ENCODE measurements at places on chromosomes 16 and 17.

DNA sequence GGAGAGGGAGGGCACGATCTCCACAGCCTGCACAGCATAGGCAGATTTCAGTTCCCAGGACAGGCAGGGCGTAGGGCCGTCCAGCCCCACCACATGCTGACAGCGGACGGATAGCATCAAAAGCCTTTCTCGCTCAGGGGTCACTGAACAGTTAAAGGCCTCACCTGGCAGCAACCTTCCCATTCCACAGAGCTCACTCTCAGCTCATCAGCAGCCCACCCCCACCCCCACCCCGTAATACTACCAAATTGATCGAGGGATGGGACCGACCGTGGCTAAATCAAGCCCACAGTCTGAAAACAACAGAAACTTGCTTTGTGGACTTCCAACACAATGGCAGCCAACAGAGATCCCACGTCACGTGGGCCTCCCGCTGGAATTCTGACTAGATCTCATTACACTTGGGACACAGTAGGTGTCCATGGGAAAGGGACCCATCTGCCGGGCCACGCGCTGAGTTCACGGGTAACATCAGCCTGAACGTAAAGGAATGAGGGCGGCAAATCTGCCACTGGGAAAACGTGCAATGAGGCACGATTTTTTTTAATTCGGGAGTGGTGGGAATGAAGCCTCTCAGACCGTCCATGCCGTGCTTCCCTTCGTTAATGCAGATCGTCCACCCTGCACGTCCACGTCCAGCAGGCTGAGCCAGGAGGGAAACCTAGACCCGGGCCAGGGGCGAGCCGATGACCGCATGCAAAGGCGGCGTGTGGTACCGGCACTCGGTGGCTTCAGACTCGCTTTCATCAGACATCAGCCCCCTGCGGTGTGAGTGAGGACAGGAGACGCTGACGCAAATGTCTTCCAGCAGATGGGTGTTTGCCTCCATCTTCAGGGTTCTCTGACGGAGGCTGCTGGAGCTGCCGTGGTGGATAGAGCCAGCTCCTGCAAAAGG is 92.1 kb downstream of the TBC1D16 start:
- no peak for DNase-seq

GRCh38 chr17:6695565-6695964 is 17.6 kb downstream of the SLC13A5 start:
- no peak for DNase-seq

- DNase-seq = no peak
Observed at GRCh38 chr16:62638324-62638911, 602.2 kb upstream of the CDH8 start.

DNA sequence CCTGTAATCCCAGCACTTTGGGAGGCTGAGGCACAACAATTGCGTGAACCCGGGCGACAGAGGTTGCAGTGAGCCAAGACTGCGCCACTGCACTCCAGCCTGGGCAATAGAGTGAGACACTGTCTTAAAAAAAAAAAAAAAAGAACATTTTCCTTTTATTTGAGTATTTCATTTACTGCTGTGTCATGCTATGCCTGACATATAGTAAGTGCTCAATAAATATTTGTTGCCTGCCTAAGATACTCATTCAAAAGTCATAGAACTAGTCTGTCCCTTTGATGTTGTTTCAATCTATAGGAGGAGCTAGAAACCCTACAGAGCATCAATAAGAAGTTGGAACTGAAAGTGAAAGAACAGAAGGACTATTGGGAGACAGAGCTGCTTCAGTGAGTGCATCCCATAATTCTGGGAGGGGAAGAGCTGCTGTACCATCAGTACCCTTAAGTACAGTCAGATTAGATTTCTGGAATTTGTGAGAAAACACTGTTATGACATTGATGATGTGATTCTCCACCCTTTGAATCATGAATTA is 20.0 kb downstream of the CALCOCO2 start:
- no peak for DNase-seq

- no peak for DNase-seq
Observed at GRCh38 chr16:27498031-27498825, 51.5 kb downstream of the GTF3C1 start.

DNA sequence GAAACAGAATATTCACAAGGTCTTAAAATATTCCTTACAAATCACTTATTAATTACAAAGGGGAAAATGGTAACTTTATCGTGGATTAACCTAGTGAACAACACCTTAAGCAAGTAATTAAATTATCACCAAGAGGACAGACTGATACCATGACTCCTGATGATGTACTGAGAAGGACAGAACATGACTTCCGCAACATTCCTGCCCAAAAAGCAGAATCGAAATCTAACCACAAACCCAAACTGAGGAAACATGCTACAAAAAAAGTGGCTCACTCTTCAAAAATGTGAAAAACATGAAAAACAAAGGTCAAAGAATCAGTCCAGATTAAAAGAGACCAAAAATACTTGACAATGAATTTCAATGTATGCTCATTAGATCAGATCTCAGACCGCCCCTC is 151.5 kb downstream of the AATF start:
- no peak for DNase-seq

DNA sequence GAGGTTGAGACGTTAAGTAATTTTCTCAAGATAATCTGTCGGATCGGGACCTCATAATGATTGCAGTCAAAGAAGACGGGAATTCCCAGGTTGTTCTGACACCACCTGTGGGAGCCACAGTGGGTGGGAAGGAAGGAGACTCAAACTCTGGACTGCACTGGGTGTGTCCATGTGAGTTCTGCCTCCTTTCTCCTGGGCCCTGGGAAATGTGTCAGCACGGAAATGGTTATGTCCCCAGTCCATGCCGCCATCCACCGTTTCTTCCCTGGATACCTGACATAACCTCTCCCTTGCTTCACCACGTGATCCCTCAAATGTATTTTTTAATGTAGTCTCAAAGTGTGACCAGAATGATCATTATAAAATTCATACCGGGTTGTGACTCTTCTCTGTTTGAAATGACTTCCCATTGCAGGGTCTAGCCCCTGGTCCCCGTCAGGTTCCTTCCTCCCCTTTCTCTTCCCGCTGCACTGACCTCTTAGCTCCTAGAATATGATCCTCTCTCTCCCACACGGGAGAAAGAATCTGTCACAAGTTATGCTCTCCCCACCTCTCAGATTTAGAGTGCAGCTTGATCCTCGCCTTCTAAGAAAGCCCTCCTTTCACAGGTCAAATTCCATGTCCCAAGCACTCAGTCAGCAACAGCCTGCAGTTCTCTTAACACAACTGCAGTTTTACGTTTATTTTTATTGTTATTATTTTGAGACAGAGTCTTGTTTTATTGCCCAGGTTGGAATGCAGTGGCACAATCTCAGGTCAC is 820.0 kb upstream of the EEF2KMT start:
- no peak for DNase-seq

- DNase-seq = no peak
Observed at GRCh38 chr17:57536289-57536688, 208.8 kb downstream of the CCDC182 start.

DNA sequence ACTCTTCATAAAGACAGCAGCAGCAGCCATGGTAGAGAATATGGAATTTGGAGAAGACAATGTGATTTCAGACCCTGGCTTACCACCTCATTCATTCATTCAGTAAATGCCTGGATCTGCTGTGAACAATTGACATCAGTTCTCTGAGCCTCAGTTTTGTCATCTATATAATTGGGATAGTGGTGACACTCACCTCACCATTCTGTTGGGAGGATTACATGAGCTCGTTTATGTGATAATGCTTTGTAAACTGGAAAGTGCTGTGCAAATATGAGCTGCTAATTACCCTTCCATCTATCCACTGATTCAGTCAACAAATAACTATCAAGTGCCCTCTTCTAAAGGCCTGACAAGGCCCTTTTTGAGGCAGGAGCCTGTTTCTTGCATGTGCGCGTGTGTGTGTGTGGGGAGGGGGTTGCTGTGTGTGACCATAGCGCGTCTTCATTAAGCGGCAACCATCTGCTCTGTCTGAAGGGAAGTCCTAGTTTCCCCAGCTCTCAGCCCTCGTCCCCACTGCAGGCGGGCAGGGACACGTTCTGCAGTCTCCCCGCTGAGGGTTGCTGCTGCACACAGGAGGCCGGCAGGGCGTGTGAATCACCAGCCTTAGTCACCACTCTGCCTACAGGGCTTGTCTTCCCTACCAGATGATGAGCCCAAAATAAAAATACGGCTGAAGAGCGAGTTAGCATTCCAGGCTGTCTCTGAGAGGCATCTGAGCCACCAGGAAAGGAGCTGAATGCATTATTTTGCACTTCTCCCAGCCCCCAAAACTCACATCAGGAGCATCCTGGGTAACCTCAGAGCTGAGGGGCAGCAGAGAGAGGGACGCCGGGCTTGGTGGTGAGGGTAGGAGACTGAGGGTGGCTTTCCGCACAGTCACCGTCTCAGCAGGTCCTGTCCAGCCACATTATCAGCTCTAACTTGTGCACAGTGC is 19.9 kb downstream of the ARL4D start:
- DNase-seq = no peak

DNA sequence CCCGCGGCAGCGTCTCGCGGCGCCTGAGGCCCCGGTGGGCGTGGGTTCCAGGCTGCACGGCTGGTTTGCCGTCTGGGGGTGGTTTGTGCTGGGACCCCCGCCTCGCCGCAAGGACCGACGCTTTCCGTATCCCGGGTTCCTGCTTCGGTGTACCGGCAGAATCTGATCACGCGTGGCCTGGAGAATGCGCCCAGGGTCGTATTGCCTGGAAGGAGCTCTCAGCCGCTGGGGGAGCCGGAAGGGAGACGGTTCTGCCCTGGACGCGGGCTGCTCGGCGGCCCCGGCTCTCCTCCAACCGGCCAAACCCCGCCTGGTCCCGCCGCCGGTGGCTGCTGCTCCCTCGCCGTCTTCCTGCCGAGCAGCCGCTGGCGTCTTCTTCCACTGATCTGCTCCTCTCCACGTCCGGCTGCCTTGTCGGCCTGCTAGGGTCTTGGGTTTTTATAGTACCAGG is 39.8 kb downstream of the ZNF778 start:
- no peak for DNase-seq

DNA sequence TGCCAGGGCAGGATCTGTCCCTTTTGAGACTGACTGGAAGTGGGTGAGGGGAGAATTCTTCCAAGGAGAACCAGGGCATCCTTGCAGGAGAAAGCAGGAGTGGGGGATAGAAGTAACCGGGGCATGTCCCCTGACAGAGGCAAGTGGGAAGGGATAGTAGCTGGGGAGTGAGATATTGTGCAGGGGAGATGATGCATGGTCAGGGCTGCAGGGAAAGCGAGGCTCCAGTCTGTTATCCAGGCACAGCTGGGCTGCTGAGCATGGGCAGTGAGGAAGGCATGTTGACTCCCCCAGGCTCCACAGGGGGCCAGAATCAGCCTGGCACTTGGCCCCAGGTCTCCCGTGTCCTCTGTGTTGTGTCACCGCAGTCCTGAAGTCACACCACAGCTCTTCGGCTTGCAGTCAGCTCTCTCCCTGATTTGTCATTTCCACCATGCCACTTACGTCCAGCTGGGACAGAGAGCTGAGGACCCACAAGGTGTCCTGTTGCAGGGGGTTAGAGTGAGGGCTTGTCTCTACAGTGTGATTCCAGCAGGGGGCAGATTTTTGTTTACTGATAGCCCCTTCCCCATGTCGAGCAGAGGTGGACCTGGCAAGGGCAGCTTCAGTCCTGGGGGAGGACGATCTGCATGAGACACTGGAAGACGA is 40.9 kb downstream of the B9D1 start:
- no peak for DNase-seq

- no peak for DNase-seq
Observed at GRCh38 chr16:82197540-82198240, 27.7 kb upstream of the MPHOSPH6 start.

DNA sequence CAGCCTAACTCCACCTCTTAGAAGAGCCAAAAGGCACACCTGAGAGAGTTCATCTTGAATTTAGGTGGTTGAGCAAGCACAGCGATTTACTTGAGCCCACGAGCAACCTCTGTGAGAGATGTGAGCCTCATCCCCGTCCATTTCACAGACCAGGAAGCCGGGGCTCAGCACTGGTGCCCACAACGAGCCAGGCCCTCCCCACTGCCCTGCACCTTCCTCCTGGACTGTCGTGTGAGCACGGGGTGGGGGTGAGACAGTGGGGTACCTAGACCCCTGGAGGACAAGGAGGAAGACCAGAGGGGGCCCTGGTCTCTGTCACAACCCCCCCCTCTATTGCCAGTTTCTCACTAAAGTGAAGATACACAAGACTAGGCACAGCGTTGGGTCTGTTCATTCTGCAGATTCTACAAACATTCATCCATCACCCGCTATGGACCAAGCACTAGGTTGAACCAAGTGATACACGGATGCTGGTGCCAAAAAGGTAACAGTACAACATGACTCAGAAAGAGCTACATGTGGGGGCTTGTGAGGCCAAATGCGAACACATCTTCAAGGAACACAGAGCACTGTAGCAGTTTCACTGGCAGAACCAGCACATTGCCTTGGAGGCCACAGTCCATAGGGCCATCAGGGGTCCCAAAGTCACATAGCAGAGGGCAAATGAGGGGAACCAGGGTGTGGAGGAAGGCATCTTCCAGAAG is 231.9 kb downstream of the PARN start:
- no peak for DNase-seq

GRCh38 chr16:46673320-46674013 is 15.5 kb downstream of the VPS35 start:
- no peak for DNase-seq

- DNase-seq = no peak
Observed at GRCh38 chr17:45429339-45430005, 3.2 kb downstream of the ARHGAP27 start.

DNA sequence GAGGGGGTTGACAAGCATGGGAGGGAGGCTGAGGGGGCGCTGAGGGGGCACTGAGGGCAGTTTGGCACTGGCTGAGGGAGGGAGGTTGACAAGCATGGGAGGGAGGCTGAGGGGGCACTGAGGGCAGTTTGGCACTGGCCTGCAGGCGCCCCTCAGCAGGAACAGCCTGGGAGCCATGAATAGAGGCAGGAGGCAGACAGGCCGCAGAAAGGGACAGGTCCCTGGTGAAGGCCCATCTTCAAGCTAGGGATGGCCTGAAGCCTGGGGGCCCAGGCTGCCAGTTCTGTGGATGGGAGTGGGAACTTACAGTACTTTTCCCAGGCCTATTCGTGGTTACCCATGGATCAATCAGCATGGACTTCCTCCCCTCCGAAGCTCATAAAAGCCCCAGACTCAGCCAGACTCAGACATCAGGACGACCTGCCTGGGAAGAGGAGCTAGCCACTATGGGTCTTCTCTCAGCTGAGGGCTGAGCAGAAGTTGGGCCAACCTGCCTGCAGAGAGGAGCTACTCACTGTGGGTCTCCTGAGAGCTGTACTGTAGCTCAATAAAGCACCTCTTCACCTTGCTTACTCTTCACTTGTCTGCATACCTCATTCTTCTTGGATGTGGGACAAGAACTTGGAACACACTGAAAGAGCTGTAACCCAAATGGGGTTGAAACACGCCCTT is 72.8 kb upstream of the BRD7 start:
- no peak for DNase-seq
